Brain pericyte (primary cell): ENCODE measurements at places on chromosomes 1 and 21.

GRCh38 chr21:17527240-17527639, 14.4 kb downstream of the CXADR start:
- no peak for DNase-seq

- DNase-seq: no peak
Measured at GRCh38 chr1:172906778-172907592, 143.8 kb downstream of the TNFSF18 start.

DNA sequence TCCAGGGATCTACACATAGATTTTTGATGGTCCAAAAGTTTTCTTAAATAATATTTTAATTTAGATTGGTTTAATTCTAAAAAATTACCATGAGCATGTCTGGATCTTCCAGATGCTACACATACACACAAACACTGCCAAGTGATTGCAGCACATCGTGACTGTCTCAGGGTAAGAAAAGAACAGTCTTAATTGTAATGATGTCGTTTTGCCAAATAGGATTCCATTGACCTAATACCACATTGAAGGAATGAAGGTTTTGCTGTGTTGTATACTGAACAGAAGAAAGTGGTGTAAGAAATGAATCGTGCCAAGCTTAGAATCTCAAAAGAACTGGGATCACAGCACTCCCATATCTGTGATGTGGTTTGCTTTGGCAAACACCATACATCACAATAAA, 633.3 kb upstream of the CAMK1G start:
- DNase-seq: no peak

DNA sequence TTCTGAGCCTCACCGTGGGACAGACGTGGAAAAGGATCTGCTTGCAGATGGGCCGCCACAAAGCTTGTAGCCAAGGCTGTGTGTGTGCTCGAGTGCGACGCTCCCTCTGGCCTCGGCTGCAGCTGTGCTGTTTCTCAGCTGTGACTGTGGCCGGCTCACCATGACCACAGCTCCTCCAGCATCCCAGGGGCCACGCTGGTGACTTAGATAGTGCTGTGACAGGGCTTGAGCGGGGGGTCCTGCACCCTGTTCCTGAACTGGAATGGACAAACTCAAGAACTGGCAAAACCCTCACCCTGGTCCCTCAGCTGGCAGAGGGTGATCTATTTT, 17.4 kb upstream of the ACTRT2 start:
- DNase-seq: no peak

DNA sequence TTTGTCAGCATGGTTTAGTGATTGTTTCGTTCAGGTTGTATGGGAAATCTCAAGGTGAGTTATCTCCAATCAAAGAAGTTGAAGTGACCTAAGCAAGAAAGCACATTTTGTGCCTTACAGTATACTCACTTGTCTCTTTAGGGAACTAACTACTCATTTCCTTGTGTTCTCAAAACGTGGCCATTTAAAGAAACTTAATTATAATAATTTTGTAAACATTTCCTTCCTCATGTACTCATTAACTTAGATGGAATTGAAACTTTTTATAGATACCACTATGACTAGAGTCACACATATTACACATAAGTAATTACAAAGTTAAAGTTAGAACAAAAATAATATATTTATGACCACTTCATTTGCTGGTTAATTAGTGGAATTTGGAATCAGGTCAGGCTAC, 552.6 kb downstream of the MRPL39 start:
- DNase-seq: no peak

DNA sequence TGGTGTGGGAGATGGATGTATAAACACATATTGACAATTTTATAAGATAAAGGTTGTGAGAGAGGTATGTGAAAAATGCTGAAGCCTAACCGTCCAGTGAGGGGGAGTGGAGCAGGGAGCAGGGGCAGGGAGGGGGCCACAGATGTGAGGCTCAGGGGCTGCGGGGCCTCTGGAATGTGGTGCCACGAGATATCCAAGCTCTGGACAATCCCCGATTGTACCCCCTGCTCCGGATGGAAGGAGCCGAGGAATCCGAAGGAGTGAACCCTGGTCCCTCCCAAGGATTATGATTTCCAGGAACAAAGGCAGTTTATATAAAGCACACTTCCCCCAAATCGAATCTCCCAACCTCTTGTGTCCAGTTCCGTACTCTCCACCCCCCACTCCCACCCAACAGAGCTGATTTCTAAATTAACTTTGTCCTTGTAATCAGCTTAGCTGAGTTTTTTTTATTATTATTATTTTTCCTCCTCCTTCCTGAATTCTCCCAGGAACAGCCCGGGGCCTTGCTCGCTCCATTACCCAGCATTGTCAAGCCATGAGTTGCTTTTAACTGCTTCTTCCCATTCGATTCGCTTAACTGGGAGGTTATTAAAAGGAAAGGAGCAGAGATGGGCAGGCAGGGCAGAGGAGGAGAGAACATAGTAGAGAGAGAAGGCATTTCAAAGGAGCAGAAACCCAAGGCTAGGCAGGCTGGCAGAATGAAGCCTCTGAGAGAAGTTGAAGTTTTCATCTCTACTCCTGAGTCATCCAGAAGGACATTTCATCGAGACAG, 9.4 kb downstream of the KIRREL1 start:
- no peak for DNase-seq

- DNase-seq: no peak
Measured at GRCh38 chr1:15331180-15331579, 78.5 kb upstream of the EFHD2 start.

DNA sequence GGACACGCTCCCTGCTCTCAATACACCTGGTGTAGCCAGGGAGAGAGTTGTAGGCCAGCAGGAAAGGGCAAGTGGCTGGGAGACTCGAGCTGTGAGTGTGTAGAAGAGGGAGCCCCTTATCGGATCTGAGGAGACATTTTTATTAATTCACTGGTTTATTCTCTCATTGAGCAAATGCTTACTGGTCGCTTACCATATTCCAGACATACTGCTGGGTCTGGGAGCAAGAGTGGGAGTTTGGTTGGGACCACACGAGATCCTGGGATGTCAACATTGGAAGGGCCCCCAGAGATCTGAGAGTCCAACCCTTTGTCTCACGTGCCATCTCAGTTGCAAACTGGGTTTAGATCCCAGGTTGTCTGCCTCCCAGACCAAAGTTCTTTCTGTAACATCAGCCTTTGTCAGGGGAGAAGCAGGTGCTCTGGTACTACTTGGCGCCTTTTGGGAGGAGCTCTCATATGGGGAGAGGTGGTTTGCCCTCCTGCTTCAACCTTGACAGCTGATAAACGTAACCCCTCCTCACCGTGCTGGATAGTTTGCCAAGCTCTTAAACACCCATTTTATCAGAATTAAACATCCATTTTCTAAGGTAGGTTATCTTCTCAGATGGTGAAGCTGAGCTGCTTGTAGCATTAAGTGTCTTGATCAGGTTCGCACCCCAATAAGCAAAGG, 742 bp downstream of the TMEM222 start:
- DNase-seq: no peak

- DNase-seq: no peak
Measured at GRCh38 chr1:173660306-173660705, 9.3 kb downstream of the ANKRD45 start.

DNA sequence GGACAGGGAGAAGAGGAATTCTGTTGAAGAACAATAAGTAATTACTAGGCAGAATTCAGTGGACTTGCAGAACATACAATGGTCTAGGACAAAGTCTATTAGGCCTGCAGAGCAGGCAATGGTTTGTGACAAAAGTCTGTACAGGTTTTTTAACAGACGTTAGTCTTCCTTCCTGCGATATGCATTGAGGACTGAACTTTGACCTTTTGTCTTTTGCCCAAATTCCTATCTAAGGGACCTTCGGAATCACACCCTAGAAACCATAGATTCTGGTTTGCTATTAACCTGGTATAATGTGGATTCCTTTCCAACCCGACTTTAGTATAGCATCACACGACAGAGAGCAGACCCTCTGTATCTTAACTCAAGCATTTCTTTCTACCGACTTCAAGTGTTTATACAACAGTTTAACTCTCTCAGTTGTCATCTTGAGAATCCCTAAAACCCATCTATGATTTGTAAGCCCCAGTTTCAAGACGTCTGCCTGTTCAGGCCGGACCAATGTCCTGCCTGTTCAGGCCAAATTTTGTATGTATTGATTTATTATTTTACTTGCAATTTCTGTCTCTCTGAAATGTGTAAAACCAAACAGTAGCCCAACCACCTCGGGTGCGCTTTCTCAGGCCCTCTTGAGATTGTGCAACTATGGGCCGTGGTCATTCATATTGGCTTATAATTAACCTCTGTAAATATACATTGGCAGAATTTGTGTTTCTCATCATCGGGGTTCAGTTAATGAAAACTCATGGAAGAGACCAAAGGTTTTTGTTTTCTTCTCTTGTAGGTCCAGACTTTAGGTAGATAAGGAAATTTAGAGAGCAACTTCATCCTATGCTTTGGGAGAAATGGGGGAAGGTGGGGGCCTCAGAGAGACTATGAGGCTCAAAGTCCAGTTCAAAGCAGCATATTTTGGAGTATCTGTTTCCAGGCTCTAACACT, 76.9 kb upstream of the TNFSF18 start:
- DNase-seq: no peak

- no peak for DNase-seq
Measured at GRCh38 chr1:206590025-206590758, 22.1 kb downstream of the EIF2D start.

- DNase-seq: no peak
Measured at GRCh38 chr1:182507685-182508084, 57.7 kb downstream of the RGSL1 start.

GRCh38 chr1:168443899-168444298, 99.9 kb downstream of the XCL2 start:
- DNase-seq: no peak

GRCh38 chr1:213759359-213760181, 228.2 kb upstream of the PROX1 start:
- no peak for DNase-seq

DNA sequence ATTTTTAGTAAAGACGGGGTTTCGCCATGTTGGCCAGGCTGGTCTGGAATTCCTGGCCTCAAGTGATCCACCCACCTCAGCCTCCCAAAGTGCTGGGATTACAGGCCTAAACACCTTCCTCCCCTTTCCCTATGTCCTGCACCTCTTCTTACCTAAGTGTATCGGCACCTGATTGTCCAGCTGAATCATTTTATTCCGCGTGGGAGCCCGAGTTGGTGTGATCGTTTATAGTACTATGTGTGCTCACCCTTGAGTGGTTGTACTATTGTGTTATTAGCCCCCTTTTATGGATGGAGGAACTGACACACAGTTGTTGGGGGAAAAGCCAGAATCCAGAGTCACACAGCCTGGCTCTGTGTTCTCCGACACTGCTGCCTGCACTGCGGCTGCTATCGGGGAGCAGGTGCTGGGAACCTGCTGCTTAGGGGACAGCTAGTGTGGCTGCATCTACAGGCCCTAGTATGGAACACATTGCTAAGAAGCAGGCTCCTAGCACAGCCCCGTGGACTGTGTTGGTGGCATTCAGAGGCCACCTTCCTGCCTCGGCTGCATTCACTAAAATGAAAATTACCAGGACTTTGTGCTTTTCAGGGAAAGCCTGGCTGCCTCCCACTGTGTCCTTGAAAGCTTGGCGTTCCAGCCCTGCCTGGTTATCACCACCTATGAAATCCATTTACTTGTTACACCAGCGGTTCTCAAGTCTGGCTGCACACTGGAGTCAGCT, 21.6 kb downstream of the ENO1 start:
- no peak for DNase-seq

- no peak for DNase-seq
Measured at GRCh38 chr1:239288820-239289554, 97.4 kb upstream of the CHRM3 start.

GRCh38 chr1:227816750-227817446, 1.4 kb downstream of the PRSS38 start:
- no peak for DNase-seq

DNA sequence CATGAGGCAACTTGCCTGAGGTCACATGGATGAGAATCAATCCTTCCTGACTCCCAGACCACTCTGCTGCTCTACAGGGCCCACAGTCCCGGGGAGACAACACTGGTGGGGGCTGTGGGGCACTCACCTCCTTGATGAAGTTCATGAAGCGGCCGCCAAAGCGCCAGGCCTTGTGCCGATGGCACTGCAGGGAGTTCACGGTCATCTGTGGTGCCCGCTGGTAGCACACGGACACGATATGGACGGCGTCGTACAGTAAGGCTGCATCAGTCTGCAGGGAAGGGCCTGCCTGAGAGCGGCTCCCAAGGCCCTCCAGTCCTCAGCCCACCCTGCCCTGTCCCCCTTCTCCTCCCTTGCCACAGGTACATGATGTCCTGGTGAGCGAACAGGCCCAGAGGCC, 175.3 kb downstream of the GRIK3 start:
- DNase-seq: no peak

DNA sequence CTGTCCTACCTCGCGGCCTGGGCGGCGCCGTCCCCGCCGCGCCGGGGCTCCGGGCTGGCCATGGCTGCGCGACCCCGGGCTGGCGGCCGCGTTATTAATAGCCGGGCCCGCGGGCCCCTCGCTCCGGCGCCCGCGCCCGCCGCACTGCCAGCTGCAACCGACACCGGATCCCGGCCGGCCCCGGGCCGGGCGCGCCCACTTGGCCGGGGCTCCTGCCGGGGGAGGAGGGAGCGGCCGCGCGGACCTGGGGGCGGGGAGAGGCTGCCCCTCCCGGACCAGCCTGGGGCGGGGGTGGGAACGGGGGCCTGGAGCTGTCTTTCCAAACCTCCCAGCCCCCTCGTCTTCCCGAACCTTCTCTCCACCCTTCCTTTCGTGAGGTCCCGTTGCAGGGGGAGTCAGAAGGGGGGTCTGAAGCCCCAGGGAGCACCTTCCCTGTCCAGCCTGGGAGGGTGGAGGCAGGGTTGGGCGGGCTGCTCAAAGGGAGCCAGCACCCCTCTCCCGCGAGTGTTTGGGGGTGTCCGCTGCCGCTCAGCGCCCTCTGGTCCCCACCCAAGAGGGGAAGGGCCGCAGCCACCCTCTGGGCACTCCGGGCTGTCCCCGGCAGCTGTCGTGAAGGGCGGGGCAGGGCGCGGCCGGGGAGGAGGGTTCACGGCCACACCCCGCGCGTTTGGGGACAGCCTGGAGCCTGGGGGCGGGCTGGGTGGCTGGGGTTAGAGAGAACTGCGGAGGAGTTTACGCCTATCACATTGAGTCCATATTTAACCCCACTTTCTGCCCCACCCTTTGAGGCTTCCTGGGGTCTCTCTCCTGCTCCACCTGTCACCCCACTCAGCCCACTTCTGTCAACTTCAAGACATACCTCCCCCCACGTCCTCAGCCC, at the start of gene SYNC:
Gene SYNC (minus strand): TSS at position 172 of the 880 bp plus-strand sequence. CDS start 110 bp downstream, at position 62.
- DNase-seq: no peak

- no peak for DNase-seq
Measured at GRCh38 chr1:37821481-37821880, 13.5 kb upstream of the YRDC start.

- no peak for DNase-seq
Measured at GRCh38 chr1:162823771-162824525, 33.4 kb downstream of the HSD17B7 start.

- DNase-seq: no peak
Measured at GRCh38 chr1:91736715-91737615, 149.0 kb downstream of the TGFBR3 start.

- no peak for DNase-seq
Measured at GRCh38 chr1:111565079-111565478, 54.5 kb upstream of the RAP1A start.

DNA sequence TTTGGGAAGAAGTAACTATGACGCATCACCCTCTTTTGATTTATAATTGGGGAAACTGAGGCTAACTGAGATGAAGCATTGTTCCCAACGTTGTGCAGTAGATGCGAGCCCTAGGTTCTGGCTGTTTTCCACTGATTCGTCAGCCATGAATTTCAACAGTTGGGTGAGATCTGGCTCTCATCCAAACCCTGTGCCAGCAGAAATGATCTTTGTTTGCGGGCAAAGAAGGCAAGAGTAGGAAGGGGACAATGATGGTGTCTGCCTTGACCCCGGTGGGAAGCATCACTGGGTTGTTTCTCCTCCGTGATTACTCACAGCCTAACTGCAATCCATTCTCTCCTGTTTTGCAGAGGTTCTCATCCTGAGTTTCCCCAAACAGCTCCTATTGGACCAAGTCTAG, 142.3 kb downstream of the MIS18A start:
- DNase-seq: no peak
